Renal pelvis (tissue), 12 donors: ENCODE measurements at places on chromosomes 5 and 9. TPM values are rescaled to one million over a fixed set of nuclear protein-coding genes. Genes with fewer than 3 reads are reported as not detected.

C5orf52 gene
- polyA plus RNA-seq = not detected

TMOD1 gene
- 1.9 TPM for polyA plus RNA-seq

OLFML2A gene
- polyA plus RNA-seq = 24.6 TPM

MPDZ gene
- 57.8 TPM for polyA plus RNA-seq

PLCXD3 gene
- 0.46 TPM for polyA plus RNA-seq
